ENCODE measurements at places on chromosomes 5 and 9. TPM values are rescaled to one million over a fixed set of nuclear protein-coding genes. Genes with fewer than 3 reads are reported as not detected.

The DYNC2I2 gene
- total RNA-seq = 58.0 TPM

The PCSK1 gene
- total RNA-seq = 0.09 TPM

The PTPRD gene
- 34.2 TPM for total RNA-seq

The TMEM215 gene
- not detected for total RNA-seq

The CD72 gene
- total RNA-seq = 4.7 TPM

The CCDC69 gene
- total RNA-seq = 11.9 TPM

The ADCY2 gene
- total RNA-seq = not detected

DNA sequence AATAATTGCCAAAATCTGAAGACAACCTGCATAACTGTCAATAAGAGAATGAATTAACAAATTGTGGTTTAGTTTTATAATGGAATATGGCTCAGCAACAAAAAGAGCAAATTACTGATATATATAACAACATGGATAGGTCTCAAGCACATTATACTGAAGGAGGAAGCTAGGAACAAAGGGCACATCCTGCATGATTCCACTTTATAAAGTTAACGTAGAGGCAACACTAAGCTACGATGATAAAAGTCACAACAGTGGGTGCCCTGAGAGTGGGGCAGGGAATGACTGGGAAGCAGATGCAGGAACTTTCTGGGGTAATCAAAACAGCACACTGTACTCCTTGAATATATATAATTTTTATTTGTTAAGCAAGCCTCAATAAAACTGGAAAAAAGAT, 165.2 kb downstream of the RMI1 start:
- H3K4me1 ChIP-seq = peaks cover 2% of the 10 kb centered on the region
- H3K27me3 ChIP-seq = peaks cover 6% of the 10 kb centered on the region
- H3K27ac ChIP-seq = no peak overlapping the region
- H3K4me3 ChIP-seq = no peak overlapping the region
- DNase-seq = no peak

DNA sequence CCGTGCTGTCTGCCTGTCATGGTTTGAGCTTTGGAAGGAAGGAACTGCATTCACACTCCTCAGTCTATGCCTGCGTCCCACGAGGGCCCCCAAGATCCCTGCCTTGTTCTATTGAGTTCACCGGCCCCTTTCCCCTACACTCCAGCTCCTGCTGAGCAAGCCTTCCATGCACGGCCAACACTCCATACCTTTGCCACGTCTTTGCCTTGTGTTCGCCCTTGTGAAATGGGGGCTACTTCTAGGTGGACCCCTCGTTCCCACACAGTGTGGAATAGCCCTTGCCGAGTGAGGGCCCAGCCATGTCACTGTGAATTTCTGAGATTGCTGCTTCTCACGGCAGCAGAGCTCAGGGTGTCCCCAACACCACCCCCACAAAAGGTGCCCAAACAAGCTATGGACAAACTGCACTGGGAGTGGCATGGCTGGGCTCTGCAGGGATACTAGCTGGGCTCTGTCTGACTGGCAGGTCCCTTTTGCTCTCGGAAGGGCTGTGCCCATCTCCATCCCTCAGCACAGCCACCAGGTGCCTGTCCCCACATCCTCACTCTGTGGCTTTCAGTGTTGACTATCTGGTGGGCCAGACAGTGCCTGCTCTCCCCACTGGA, 67.9 kb upstream of the ADAMTS2 start:
- H3K27me3 ChIP-seq = no peaks in the 10 kb centered on the region
- no peak overlapping the region for H3K4me3 ChIP-seq
- no peak overlapping the region for H3K27ac ChIP-seq
- H3K4me1 ChIP-seq = no peaks in the 10 kb centered on the region

DNA sequence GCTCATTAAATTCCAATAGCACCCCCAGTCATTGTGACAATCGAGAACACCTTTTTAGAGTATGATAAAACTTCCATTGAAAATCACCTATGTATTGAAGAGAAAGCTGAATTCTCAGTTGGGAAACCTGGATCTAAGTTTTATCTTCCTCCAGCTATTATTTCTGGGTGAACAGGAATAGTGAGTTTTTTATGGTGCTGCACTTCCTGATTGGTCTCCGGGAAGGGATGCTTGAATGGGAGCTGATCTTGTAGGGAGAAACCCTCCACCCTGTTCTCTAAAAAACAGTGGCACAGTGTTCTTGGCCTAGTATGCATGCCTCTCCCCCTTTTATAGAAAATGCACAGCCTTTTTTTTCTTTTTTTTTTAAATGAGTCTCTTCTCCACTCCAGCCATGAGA, 112.2 kb downstream of the ACTBL2 start:
- H3K27ac ChIP-seq = no peak overlapping the region
- no peaks in the 10 kb centered on the region for H3K4me1 ChIP-seq
- H3K4me3 ChIP-seq = no peak overlapping the region
- no peaks in the 10 kb centered on the region for H3K36me3 ChIP-seq
- H3K27me3 ChIP-seq = no peaks in the 10 kb centered on the region

- H3K36me3 ChIP-seq = no peaks in the 10 kb centered on the region
- DNase-seq = no peak
- no peaks in the 10 kb centered on the region for H3K4me1 ChIP-seq
- H3K27me3 ChIP-seq = no peaks in the 10 kb centered on the region
- no peak overlapping the region for H3K27ac ChIP-seq
- H3K4me3 ChIP-seq = no peak overlapping the region
These were observed 10.7 kb upstream of the CLK4 start for GRCh38 chr5:178637356-178638074.

All from liver (tissue), 10 donors.